ENCODE measurements at places on chromosomes 7 and 10.

DNA sequence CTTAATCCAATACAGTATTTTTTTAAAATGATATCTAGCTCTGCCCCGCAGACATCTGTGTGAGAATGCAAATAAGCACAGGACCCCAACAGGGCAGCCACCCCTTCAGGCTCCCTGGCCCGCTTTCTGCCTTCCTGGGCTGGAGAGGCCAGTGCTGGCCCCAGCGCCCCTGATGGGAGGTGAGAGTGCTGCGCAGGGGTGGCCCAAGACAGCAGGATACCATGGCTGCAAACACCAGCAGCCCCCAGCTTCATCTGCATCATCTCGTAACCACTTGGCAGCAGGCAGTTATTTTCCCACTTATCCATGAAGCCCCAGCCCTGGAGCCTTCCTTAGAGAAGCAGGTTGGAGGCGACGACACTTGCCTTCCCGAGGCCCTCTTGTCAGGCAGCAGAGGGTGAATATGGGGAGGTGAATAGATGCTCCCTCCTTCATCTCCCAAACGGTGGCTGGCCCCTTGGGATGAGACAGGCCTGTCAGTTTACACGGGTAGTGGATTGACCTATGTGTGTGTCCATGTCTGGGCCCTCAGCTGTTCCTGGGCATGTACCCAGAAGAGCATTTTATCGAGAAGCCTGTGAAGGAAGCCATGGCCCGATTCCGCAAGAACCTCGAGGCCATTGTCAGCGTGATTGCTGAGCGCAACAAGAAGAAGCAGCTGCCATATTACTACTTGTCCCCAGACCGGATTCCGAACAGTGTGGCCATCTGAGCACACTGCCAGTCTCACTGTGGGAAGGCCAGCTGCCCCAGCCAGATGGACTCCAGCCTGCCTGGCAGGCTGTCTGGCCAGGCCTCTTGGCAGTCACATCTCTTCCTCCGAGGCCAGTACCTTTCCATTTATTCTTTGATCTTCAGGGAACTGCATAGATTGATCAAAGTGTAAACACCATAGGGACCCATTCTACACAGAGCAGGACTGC lies 71.2 kb downstream of the ALOX5 start:
- DNase-seq, result no peak

DNA sequence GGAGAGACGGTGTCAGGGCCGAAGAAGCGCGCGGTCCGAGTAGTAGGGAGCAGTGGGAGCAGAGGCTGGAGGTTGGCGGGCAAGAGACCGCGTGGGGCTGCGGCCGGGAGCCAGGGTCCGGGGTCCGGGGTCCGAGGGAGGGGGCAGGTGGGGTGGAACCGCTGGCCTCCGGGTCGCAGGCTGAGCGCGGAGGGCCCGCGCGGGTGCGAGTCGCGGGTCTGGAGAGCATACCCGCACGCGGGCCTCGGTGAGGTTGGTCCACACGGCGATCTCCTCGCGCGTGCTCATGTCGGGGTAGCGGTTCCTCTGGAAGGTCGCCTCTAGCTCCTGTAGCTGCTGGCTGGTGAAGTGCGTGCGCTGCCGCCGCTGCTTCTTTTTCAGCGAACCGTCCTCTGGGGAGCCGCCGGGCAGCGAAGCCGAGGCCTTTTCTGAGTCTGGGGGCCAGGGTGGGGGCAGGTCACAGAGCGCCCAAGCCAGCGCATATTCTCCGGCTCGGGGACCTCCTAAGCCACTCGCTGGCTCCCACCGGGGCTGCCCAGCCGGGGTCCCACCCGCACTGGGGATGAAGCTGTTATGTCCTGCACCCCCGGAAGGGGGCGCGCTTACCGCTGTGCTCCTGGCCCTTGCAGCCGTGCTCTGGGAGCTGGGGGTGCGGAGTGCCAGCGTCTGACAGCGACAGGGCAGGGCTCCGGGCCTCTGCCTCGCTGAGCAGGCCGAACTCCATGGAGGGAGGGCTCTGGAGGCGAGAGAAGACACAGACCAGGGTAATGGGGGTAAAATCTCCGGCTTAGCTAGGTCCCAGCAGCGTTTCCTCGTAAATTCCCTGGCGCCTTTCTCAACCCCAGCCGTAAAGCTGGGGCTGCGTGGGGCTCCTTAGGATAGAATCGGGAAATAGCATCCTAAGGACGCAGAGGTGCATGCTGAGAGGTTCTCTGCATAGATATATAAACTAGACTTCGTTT lies 5.5 kb downstream of the ELOVL3 start:
- peak; percentile 2 for DNase-seq

GRCh38 chr10:1434912-1435692 lies 302.2 kb downstream of the ADARB2 start:
- DNase-seq, result peak; percentile 58

DNA sequence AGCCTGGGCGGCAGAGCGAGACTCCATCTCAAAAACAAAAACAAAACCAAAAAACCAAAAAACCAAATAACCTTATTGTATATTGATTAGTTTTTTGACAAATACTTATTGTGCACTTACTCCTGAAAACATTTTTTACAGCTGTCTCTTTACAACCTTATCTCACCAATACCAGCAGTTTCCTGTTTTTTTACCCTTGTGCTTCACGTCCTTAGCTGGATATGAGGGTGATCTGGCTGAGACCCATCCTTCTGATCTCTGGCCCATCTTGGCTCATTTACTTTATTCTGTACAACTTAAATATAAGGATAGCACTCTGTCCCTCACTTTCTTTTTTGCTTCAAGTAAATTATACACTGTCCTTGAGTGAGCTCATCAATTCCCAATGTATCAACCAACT lies 104.6 kb upstream of the DNAJB12 start:
- no peak for DNase-seq

GRCh38 chr10:62380016-62380415 lies 5.8 kb downstream of the ZNF365 start:
- no peak for DNase-seq

DNA sequence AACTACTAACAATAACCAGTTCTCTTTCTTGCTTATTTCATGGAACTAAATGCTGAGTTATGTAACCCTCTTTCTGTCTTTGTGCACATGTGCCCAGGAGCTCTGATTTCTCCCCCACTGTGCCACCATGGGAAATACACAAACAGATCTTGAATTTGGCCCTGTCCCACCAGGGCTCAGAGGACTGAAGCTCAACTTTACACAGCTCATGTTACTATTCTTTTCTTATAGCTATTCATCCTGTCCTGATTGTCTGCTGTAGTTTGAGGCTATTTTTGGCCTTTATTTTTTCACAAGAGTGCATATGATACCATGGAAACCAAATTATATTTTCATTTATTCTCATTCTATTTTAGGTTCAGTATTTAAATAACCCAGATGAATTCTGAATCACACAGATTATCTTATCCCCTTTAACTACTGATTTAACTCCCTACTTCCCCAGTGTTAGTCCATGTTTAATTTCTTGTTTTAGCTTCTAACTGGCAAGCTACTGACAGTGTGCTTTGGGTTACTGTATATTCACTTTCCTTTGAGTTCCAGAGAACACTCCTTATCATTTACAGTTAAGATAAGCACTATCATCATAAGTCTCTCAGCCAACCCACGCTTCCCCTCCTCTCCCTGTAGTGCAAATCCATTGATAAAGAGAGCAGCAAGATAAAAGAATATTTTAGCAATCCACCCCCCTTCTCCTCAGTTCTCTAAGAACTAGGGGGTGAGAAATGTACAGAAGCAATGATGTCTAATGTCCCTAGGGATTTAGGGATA lies 71.8 kb upstream of the GSDME start:
- peak; percentile 41 for DNase-seq

DNA sequence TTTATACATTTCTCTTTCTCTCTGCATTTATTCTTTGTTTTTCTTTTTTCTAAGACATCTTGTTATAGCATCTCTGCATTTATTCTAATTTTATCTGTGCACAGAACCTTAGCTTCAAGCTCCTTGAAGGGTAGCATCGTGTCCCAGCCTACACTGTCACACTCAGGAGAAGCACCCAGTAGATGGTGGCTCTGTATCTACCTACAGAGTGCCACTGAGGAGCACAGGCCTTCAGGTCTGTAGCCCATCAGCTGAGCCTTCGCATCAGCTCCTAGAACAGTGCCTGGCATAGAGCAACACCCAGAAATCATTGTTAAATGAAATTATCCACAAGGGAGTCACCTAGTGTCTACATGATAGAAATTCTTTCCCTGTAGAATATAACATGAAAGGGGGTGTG lies 203.0 kb upstream of the KLF14 start:
- DNase-seq, result no peak

DNA sequence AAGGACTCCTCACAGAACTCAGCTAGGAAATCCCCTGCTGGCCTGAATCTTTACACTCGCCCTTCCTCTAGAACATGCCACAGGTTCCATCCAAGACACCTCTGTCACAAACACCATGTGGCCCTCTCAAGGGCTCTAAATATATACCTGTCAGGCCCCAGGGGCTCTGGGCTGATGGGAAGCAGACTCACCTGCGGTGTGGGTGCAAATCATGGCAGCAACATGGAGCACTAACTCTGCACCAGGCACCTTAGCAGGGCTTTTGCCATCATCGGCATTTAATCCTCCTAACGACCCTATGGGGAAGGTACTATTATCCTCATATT lies 17.3 kb downstream of the SH3PXD2A start:
- DNase-seq, result no peak

- DNase-seq, result no peak
Measured at GRCh38 chr7:3175285-3175902, 125.7 kb upstream of the SDK1 start.

GRCh38 chr7:139118805-139119485 lies 9.4 kb upstream of the ZC3HAV1 start:
- DNase-seq, result no peak

- no peak for DNase-seq
Measured at GRCh38 chr7:158733220-158733519, 28.6 kb upstream of the NCAPG2 start.

DNA sequence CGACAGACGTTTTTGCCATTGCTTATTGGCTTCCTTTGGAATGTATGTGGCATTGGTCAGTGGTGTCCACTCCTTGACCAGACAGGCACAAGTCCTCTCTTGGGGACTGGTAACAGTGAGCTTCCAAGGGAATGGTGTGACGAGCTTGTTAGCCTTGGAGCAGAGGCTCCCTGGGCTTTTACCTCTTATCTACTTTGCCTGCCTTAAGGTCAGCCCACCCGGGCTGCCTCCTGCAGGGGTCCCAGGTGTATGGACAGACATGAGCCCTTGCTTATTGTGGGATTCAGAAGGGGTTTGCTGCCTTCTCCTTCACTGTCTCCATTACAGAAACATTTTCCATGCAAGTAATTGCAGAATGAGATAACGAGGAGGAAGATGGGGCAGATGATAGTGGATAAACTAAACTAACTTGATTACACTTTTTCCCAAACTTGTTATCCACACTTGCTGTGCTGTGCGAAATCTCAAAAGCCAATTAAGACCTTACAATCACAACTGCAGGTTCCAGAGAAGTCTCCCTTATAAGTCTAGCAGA lies 29.7 kb downstream of the PLPP4 start:
- DNase-seq, result no peak

DNA sequence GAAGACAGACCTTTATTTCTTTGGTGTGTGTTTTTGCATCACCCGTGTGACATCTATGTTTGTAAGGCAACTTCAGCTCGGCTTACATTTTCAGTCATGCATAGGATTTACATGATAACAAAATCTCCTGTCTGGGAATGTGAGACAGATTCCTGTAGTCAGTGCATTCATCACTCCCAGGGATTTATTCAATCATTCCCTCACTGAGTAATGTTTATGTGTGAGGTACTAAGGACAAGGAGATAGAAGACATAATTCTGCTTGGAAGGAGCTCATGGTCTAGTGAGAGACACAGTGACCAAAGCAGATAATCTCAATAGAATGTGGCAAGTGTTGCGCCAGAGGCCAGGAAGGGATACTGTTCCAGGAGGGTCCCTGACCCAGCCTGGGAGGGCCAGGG lies 35.2 kb upstream of the BMPER start:
- DNase-seq, result no peak

- no peak for DNase-seq
Measured at GRCh38 chr10:7593063-7593462, 73.7 kb downstream of the ITIH5 start.

DNA sequence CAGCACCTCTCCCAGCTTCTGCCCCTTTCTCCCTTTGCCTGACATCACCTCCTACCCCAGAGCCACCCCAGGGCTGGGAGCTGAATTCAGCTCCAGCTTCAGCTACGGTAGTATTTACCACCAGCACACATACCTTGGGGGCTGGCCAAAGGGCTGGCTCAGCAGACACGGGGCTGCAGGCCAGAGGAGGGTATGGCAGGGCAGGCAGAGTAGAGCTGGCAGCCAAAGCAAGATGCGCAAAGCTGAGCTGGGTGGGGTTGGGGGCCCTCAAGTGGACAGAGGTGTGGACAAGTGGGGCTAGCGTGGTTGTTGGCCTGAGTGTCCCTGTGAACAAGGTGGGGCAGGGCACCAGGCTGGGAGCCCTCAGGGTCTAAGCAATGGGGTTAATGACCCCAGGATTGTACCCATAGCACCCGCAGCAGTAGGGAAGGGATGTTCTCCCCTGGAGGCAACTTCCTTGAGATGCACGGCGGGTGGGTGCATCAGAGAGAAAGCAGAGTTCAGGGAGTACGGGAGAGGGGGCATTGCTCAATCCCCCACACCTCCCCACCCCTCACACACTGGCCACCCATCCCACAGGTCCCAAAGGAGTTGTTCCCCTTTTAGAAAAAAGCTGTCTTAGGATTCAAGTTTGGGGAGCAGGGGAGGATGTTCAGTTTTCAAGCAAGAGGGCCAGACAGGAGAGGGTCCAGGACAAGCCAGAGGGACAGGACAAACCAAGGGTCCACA lies 8.0 kb downstream of the VSIR start:
- no peak for DNase-seq

DNA sequence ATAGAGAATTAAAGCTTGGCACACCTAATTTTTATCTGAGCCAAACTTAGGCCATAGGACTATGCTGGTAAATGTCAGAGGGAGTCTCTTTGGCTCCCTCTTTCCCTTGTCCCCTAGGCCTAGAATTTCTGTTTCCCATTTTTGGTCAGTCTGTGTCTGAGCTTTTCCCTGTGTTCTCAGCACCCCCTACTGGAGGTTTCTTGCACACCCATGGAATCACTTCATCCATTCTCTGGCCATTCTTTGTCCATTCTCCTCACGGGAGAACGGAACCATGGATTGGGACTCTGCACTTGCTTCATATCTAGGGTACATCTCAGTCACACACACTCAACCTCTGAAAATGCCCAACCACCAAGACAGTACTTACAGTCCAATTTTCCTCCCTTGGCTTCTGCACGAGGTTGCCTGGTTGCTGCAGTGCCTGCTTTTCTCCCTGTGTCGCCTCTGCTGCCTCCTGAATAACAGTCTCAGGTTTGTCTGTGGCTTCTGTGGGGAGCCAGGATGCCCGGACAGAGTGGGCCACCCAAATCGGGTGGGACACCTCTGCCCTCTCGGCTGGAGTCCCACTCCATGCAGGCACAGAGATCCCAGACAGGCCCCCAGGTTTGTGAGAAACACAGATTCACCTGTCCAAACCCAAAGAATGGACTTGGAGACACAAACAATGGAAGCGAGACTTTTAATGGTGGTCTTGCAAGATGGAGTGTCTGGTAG lies 35.1 kb upstream of the DNAH11 start:
- no peak for DNase-seq

- DNase-seq, result no peak
Measured at GRCh38 chr7:26619348-26619984, 244.9 kb downstream of the SKAP2 start.

GRCh38 chr7:30057741-30058140 lies 29.5 kb downstream of the PLEKHA8 start:
- DNase-seq, result no peak

All from NCI-H2081 (cell line).